ENCODE measurements at places on chromosomes 12 and 14.

DNA sequence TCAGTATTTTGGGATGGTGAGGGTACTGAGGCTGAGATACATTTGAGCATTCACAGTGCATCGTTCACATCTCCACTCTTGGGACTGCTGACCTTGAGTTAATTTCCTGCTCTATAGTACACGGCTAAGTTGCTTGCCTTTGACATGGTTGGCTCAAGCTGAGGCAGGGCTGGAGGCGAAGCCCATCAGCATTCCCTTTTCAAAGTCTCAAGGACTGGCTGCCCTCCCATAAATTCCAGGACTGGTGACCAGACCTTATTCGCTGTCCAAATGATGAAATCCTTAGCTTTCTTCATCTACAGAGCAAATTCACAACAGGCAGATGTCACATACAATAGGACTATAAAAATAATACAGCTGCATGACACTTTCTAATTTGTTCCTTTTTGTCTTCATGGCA, 85.9 kb downstream of the SSPN start:
- DNase-seq: no peak

- DNase-seq: no peak
Measured at GRCh38 chr12:86407620-86408208, 151.5 kb upstream of the MGAT4C start.

GRCh38 chr12:119258149-119258548, 76.4 kb upstream of the CCDC60 start:
- no peak for DNase-seq

- no peak for DNase-seq
Measured at GRCh38 chr12:64739778-64740177, 19.4 kb downstream of the GNS start.

GRCh38 chr12:52023976-52024688, 17.4 kb downstream of the TAMALIN start:
- no peak for DNase-seq

- no peak for DNase-seq
Measured at GRCh38 chr12:19437996-19438395, 1.3 kb upstream of the AEBP2 start.

GRCh38 chr12:33639975-33640374, 200.4 kb upstream of the SYT10 start:
- no peak for DNase-seq

DNA sequence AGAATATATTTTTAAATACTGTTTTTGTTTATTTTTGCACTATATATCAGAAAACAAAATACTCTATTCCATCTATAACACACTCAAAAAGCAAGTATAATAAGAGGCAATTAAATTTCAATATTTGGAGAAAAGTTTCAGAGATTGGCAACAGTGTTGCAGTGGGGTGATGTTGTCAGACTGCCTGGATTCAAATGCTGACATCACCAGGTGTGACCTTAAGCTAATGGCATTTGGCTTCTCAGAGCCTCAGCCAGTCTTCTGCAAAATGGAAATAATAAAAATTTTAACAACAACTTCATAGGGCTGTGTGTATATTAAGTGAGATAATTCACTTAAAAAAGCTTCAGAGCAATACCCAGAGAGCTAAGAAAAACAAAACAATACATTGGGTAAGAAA, 74.7 kb downstream of the TMTC1 start:
- DNase-seq: no peak

DNA sequence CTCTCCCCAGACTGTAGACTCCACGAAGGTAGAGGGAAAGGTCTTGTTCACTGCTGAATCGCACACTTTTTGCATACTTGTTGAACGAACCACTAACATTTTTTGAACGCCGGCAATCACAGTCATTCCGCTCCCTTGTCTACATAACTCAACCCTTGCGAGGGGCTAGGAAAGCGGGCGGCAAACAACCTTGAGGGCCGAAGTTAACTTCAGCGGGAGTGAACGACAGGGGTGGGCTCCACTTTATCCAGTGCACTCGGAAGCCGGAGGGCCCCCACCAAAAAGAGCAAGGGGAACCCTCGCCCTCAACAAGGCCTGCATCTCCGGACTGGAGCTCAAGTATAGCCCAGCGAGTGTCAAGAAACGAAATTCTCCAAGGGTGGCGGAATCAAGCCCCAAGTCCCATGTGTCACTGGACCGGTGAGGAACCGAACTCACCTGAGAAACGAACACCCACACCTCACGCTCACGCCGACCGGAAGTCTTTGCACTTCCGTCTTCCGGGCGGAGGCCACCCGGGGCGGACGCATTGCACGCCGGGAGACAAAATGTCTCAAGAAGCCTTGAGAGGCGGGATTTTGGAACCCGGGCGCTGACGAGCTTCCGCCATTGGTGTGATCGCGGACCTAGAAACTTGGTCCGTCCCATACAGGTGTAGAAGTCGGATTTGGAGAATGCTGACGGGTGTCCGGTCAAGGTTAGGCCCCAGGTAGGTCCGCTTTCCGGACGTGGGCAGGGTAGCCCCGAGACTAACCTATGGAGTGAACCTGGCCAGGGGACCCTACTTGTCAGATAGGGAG, at the start of gene LLPH:
LLPH (minus strand) TSS at position 484 of the 800 bp plus-strand sequence. CDS start 1,644 bp downstream, outside the sequence.
- peak; percentile 83 for DNase-seq

- no peak for DNase-seq
Measured at GRCh38 chr12:108634341-108634751, 652 bp upstream of the SELPLG start.

- DNase-seq: no peak
Measured at GRCh38 chr12:6946033-6946919, 2.5 kb downstream of the C12orf57 start.

GRCh38 chr14:98170575-98170974, 1101.4 kb downstream of the BCL11B start:
- DNase-seq: no peak

DNA sequence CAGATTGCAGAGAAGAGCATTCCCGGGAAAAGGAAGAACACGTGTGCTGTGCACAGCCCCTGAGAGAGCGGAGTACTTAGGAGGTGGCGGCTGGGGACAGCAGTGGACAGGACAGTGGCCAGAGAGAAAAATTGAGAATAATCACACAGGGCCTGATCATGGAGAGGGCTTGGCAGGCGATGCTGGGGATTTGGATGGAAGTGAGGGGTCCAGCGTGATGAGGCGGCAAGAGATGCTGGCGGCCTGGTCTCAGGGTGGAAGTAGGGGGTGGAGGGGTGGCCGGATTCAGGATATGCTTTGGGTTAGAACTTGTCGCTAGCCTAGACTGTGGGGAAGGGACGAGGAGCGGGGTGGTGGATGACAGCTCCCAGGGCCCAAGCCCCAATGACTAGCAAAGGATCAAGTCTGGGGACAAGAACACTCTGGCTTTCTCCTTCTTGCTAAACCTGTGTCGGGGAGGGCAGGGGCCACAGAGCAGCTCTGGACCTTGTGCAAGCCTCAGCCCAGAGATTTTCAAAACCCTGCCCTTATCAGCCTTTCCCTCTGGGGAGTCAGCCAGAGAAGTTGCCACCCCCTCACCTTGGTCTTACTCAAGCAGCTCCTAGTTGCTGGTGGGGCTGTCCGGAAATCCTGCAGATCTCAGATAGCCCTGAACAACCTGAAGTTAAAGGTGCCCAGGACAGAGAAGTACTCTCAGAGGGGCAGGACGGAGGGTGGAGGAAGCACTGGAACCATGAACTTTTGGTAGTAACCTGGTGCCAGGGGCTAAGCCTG, 1.3 kb downstream of the HVCN1 start:
- DNase-seq: no peak
